ENCODE measurements at places on chromosomes 3 and 15.
A peak's percentile ranks its signal among the peaks of the same experiment; 100 is the strongest.

GRCh38 chr15:41914411-41914810 lies 20.6 kb upstream of the SPTBN5 start:
- DNase-seq, result no peak

DNA sequence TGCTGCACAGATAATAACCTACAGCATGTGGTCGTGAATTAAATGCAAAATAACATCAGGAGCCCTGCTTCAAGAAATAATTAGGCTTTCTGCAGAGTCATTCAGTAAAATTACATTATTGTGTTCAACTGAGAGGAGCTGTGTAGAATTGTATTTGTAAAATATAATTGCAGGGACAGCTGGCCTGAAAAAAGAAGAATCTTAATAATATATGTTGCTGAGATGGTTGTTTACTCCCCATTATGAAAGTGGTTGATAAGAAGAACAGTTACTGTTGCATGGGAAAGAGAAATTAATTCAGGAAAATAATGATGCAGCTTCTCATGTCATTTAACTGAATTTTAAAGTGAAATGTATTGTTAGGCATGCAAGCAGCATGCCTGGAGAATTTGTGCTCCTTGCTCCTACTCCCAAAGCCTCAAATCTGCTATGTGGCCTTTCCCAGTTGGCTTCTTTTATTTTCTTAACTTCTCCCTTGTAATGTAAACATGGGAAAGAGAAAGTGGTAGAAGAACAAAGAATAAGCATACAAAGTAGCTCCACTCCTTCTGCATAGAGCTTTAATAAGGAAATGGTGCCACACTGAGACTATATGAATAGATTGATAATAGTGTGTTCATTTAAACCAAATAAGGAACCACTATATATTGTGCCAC lies 100.1 kb downstream of the VGLL3 start:
- no peak for DNase-seq

- DNase-seq, result no peak
Observed at GRCh38 chr3:52670621-52671521, 14.8 kb downstream of the PBRM1 start.

DNA sequence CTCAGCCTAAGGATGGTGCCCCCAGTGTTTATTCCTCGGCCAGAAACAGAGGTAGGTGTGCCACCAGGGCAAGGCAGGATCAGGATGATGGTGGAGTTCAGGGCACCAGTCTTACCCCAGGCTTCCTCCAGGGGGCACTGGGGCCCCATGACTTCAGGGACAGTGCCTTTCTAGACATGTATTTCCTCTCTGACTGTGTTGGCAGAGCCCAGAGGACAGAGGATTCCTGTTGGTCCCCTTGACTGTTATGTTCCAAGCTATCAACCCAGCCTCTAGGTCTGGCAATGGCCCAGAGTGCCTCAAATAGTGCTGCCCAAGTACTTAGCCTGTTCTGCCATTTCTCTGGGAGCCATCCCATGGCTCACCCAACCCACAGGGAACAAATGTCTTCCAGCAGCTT lies 2.8 kb downstream of the HEMK1 start:
- peak; percentile 71 for DNase-seq

- DNase-seq, result no peak
Observed at GRCh38 chr3:116097226-116097625, 348.1 kb downstream of the LSAMP start.

- peak; percentile 24 for DNase-seq
Observed at GRCh38 chr3:58307639-58308215, 1.4 kb downstream of the HTD2 start.

DNA sequence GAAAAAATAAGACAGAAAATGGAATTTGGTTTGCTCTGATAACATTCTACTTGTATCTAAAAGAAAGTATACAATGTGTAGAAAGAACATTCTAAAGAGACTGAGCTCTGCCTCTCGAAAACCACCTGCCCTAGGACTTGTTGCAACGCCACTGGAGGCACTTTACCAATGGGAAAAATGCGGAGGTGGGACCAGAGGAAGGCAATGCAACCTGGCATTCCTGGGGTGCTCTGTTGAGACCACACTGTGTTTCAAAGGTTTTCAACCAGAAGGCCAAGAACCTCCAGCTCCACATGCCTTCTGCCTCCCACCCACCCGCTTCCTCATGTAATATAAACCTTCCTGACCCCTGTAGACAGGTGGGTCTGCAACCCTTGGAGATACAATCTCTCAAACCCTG lies 4.5 kb downstream of the PROK2 start:
- DNase-seq, result no peak

- no peak for DNase-seq
Observed at GRCh38 chr3:178255315-178255714, 280.9 kb upstream of the KCNMB2 start.

DNA sequence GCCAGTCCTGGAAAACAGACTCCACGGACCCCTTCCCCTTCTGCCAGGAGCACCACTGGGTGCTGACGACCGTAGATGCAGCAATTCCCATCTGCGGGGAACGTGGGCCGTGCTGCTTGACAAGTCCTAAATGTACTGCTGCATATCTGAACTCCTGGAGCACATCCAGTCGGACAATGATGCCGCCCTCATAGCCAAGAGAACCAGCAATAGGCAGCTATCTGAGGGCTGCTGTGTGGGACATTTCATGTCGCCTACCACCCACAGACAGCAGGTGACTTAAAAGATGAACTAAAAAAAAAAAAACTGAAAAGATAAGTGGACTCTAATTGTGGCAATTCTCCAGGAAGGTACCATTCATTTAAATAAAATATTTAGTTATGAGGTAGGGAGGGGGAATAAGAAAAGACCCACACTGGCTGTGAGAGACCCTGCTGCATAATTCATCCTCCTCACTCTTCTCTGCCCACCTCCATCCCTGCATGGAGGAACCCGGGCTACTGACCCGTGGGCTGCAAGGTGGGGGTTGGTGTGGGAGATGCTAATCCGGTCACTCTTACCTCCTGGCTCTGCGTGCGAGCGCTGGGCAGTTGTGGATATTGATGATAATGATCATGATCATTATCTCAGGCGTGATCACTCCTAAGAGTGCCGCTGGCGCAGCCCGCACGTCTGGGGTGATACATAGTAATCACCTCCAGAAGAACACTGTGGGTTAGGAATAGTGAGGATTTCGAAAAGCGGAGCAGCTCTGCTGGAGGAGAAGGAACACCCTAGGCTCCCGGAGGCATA lies 28.3 kb downstream of the ALS2CL start:
- no peak for DNase-seq

DNA sequence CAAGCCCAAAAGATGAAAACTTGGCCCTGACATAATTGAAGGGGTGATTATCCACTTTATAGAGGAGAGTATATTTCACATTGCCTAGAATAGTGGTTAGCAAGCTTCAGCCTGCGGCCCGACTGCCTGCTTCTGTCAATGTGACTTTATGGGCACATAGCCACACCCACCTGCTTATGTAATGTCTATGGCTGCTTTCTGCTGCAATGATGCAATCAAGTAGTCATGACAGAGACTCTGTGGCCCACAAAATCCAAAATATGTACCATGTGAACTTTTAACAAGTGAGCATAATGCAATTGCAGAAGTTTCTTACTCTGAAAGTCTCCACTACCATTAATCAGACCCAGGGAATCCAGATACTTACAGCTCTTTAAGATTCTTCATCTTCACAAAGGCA lies 103.1 kb downstream of the LRIG1 start:
- no peak for DNase-seq

GRCh38 chr3:194976874-194977273 lies 291.2 kb downstream of the FAM43A start:
- DNase-seq, result no peak

DNA sequence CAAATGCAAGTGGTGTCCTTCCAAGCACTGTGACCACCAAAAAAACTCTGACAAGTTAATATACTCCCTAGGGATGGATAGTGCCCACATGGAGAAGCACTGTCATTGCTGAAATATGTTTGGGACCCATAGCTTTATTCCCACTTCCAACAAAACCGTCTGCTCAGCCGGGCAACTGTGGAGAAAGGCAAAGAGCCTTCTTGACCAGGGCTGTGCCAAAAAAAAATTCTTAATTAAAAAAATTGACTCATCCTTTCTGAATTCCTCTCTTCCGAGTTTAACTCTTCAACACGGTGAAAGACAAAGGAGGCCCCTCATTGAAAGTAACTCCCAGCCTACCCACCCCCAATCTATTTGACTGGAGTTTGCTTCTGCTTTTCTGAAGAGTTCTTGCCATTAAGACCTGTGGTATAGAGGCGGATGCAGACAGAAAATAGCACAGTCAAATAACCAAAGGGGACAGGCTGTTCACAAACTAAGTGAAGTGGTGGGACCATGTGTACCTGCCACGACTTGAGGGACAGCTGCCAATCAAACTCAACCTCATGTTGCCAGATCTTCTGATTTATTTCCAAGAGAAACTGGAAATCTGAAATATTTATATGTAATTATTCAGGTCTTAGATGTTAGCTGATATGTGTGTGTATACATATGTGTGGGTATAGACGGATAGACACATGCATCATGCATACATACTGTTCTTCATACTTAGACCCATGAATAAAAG lies 135.4 kb upstream of the PFN2 start:
- DNase-seq, result no peak

- DNase-seq, result no peak
Observed at GRCh38 chr3:89364314-89364713, 256.9 kb downstream of the EPHA3 start.

GRCh38 chr3:192700885-192701284 lies 26.5 kb downstream of the FGF12 start:
- DNase-seq, result no peak

DNA sequence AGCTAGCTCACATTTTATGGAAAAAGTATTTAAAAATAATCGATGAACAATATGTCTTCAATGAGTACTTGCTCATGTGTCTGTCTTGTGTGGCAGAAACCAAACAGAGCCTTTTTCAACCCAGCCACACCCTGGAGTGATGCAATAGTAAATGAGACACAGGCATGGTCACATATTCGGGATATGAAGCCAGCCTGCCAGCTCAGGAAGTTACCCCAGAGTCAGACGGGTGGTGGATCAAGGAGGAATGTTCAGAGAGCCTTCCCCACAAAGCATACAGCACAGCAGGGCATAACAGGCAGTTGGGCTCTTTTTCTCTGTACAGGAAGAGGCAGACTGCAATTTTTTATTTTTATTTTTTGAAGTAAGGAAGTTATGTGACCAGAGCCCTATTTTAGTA lies 27.3 kb downstream of the LARP6 start:
- DNase-seq, result no peak

- DNase-seq, result no peak
Observed at GRCh38 chr3:112688085-112688769, 47.3 kb upstream of the CCDC80 start.

GRCh38 chr3:148625991-148626390 lies 71.7 kb upstream of the AGTR1 start:
- no peak for DNase-seq

- DNase-seq, result no peak
Observed at GRCh38 chr3:55626279-55626665, 139.2 kb upstream of the WNT5A start.

DNA sequence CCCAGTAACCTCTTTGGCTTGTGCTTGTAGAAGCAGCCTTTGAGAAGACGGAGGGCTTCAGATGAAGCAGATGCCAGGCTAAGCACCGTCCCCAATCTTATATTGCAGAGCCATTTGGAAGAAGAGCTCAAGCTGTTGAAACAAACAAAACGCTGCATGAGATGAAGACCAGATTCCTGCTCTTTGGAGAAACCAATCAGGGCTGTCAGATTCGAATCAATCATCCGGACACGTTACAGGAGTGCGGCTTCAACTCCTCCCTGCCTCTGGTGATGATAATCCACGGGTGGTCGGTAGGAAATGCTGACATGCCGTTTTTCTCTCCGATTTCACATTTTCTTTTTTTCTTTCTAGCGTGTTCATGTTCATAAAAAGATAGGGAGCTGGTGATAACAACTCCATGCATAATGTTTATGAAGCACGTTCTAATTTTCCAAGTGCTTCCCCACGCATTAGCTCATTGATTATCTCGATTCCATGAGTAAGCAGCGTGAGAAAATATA lies 106.5 kb downstream of the LIPC start:
- DNase-seq, result no peak

- no peak for DNase-seq
Observed at GRCh38 chr3:57826952-57827723, 71.0 kb downstream of the SLMAP start.

DNA sequence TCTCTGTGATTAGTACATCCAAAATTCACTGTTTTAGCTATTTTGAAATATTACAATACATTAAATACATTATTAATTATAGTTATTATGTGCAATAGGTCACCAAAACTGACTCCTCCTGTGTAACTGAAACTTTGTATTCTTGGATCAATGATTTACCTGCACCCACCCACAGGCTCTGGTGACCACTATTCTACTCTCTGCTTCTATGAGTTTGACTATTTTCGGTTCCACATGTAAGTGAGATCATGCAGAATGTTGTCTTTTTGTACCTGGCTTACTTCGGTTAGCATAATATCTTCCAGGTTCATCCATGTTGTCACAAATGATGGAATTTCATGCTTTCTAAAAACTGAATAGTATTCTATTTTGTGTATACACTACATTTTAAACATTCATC lies 43.8 kb downstream of the SLC2A2 start:
- DNase-seq, result no peak

- DNase-seq, result no peak
Observed at GRCh38 chr15:77826006-77826695, 193.4 kb upstream of the LINGO1 start.
